ENCODE measurements at places on chromosomes 1 and 21.
A peak's percentile ranks its signal among the peaks of the same experiment; 100 is the strongest.

DNA sequence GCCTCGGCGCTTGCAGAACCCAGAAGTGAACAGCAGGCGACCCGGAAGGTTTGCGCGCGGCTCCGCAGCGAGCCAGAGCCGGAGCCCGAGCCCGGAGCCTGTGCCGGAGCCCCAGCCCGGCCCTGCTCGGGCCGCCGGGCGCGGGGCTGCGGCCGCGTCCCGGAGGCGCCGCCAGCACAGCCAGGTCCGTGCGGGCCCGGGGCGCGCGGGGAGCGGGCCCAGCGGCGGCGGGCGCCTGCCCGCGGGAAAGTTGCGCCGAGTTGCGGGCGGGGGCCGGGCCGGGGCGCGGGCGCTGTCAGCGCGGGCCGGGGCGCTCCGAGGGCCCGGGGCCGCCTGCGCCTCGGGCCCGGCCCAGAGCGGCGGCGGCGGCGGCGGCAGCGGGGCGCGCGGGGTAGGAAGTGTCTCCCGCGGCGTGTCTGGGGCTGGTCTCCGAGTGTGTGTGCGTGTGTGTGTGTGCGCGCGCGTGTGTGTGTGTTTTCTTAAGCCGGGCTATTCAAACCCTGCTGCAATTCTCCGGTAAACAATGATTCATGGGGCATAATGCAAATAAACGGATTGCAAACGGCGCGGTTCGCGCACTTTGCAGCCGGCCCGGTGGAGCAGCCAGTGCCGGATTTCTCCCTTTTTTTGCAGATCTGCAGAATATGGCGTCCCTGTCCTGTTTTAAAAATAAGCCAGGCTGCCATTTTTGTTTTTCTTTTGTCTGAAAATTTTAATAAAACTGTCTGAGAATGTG is at the start of gene ZNF362:
ZNF362 (plus strand) TSS at position 22 of the 736 bp plus-strand sequence. CDS start 14,083 bp downstream, outside the sequence.
- peak; percentile 36 for DNase-seq

DNA sequence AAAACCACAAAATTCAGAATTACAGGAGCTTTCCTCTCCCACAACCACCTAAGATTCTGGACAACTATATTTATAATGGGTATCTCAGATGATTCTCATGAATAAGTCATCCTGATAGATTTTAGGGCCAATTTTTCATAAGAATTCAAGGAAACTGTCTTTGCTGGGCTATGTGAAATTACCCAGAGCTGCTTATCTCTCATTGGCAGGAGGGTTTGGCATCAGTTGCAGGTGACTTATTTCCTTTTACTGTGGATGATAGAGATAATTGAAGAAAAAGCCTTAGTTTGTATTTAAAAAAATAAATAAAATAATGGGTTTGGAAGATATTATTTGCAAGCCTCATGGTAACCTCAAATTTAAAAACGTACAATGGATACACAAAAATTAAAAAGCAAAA is 38.2 kb upstream of the WDR26 start:
- DNase-seq = no peak

DNA sequence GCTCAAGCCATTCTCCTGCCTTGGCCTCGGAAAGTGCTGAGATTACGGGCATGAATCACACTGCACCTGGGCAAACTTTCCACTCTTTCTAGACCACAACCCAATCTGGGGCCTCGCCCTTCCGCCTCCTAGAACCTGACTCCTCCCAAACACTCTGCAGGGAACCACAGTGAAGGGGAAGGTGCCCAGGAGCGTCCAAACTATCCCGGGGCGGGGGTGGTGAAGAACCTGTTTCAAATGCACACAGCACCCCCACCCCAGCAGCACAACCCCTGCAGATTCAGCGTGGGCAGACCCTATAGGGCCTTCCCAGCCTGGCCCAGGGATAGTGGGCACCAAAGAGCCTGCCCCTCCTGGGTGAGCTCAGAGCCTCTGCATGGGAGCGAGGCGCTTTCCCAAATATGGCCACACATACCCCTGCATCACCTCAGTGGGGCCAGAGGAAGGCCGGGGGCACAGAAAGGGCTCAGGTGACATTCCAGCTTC is 86.9 kb downstream of the STUM start:
- no peak for DNase-seq

DNA sequence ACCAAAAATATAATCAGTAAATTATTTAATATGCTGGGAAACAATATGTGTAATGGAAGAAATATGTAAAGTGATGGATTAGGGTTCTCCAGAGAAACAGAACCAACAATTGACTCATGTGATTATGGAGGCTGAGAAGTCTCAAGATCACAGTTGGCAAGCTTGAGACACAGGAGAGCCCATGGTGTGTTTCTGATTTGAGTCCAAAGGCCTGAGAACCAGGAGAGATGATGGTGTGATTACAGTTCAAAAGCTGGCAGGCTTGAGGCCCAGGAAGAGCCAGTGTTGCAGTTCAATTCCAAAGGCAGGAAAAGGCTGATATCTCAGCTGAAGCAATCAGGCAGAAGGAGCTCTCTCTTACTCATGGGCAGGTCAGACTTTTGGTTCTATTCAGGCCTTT is 138.8 kb upstream of the NBPF11 start:
- no peak for DNase-seq

DNA sequence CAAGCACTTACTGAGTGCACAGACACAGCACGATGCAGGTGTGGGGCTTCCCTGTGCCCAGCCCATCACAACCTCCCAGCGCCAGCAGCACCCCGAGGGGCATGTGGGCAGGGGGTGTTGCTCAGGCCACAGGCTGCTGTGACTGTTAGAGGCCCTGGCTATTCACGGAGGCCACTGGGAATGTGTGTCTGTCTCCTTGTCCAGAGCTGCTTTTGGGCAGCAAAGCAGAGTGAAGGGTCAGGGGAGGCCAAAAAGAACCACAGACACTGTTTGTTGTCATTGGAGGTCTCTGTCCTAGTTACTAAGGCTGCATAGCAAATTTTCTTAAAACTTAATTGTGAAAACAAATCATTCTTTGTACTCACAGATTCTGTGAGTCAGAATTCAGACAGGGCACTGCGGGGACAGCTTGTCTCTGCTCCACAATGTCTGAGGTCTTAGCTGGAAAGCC is 49.6 kb downstream of the TNFRSF8 start:
- DNase-seq = no peak

DNA sequence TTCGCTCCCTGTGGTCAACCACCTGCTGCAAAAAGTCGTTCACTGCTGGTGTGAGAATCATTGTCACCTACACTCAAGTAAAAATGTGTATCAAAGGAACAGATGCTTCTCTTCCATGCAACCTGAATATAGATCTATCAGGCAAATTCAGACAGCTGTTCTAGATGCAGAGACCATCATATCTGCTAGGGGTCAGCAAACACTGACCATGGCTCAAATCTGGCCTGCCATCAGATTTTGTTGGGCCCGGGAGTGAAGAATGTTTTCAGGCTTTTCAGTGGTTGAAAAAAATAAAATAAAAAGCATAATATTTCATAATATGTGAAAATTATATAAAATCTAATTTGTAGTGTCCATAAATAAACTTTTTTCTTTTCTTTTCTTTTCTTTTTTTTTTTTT is 199.6 kb downstream of the RGS7 start:
- DNase-seq = no peak

Measured in stimulated activated CD4-positive, alpha-beta T cell treated with anti-CD3 and anti-CD28 coated beads, Interleukin-1b, Interleukin-23, amount 100 ng/mL, for 1 hour (primary cell).